ENCODE measurements at places on chromosomes 1 and 21. TPM values are rescaled to one million over a fixed set of nuclear protein-coding genes. Genes with fewer than 3 reads are reported as not detected.
A peak's percentile ranks its signal among the peaks of the same experiment; 100 is the strongest.

The OPRD1 gene
- total RNA-seq, result not detected

The TCP10L gene
- total RNA-seq, result not detected

The UMODL1 gene
- not detected for total RNA-seq

The TMEM240 gene
- total RNA-seq, result 1.4 TPM

The AK5 gene
- 2.2 TPM for total RNA-seq

The LRRC3 gene
- 1.7 TPM for total RNA-seq

The LRRN2 gene
- total RNA-seq, result 6.6 TPM

The TOR1AIP2 gene
- total RNA-seq, result 44.7 TPM

The ARHGEF16 gene
- 0.22 TPM for total RNA-seq

The SH3BGR gene
- total RNA-seq, result 75.7 TPM

DNA sequence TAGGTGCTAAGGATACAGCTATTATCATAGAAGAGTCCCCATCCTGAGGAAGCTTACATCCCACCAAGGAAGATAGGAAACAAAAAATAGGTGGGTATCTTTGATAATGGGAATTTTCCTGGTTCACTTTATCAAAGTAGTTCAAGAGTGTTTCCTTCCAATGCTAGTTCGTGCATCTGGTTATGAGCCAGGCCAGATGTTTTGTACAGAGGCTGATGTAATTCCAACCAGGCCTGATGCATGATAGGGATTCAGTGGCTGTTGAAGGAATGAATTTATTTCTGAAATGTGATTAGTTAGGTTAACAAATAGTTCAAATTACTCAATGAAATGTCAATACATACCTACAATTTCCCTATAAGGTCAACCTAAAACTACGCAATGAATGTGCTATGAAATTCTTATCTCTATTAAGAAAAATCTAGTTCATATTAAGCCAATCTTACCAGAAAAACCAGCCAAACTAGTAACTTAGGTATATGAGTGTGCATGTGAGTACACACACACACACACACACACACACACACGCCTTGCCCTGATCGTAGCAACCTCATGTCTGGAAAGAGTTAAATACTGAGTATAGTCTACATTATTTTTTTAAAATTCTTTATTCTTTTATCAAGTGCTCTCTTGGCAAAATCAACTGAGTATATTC, 9.5 kb upstream of the ZBTB18 start:
- no peak overlapping the region for H3K4me3 ChIP-seq
- no peaks in the 10 kb centered on the region for H3K27me3 ChIP-seq
- no peak overlapping the region for H3K27ac ChIP-seq
- no peaks in the 10 kb centered on the region for H3K4me1 ChIP-seq

- no peaks in the 10 kb centered on the region for H3K27me3 ChIP-seq
- H3K36me3 ChIP-seq, result no peaks in the 10 kb centered on the region
- DNase-seq, result no peak
- no peak overlapping the region for H3K27ac ChIP-seq
These were observed 428.4 kb downstream of the BRINP3 start for GRCh38 chr1:190049314-190049713.

- H3K4me1 ChIP-seq, result no peaks in the 10 kb centered on the region
- no peak overlapping the region for H3K27ac ChIP-seq
- DNase-seq, result no peak
These were observed 1502.5 kb downstream of the KCNT2 start for GRCh38 chr1:195105773-195106172.

DNA sequence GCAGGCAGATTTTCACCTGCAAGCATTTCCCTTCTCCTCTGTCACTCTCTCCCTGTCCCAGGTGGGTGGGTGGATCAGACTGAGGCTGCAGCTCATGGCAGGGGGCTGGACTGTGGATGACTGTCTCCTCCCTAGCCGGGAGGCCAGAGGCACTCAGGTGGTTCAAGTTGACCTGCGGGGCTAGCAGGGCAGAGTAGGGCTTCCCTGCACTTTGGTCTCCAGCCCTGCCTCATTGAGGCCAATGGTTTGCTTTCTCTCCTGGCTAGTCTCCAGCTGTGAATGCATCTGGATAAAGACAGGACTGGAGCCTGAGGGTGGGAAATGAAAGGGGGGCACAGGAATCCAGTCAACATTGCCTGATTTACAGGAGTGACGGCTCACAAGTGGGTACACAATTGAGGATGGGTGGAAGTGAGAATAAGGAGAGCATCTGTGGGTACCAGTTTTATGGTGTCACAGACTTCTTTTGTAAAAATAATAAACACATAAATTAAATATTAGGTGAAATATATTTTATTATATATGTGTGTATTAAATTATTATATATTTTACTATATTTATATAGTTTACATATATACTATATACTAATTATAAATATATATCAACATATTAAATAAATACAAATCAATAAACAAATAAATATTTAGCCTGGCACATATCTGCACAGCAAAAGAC, 25.6 kb downstream of the RUNX1 start:
- H3K27ac ChIP-seq, result no peak overlapping the region
- no peak for DNase-seq
- H3K36me3 ChIP-seq, result no peaks in the 10 kb centered on the region
- no peak overlapping the region for H3K4me3 ChIP-seq
- H3K27me3 ChIP-seq, result no peaks in the 10 kb centered on the region
- H3K4me1 ChIP-seq, result peaks cover 7% of the 10 kb centered on the region

DNA sequence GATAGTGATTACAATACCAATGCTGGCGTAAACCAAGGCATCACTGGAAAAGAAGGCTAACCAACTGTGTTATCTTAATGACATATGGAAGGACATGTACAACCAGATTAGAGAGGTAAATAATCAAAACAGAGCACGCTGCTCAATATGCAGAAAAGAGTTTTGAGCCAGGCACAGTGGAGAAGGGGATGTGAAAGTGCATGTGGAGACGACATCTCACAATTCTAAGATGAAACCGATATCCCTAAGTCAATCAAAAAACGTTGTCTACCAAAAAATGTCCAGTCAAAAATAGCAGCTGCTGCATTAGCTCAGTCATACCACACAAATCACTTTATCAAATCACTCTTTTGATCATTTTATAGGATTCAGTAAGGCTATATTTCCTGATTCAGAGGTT, 116.3 kb upstream of the OLIG2 start:
- no peak overlapping the region for H3K4me3 ChIP-seq
- no peaks in the 10 kb centered on the region for H3K27me3 ChIP-seq
- no peaks in the 10 kb centered on the region for H3K4me1 ChIP-seq
- no peak overlapping the region for H3K27ac ChIP-seq
- no peaks in the 10 kb centered on the region for H3K36me3 ChIP-seq

DNA sequence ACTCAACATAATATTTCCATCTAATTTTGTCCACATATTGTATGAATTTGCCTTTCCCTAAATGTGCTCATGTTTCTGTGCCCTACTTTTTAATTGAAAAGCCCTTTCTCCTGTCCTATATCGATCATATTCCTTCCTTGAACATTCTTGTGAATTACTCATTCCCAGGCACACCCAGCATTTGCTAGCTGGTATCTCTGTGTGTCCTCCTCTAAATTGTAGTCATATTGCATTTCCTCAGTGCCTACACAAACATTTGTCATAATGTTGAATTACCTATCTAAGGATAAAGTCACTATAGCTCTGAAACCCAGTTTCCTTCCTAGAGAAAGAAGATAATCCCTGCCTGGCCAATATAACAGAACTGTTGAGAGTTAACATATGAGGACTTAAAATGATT, 39.6 kb upstream of the TBX15 start:
- H3K27me3 ChIP-seq, result no peaks in the 10 kb centered on the region
- H3K27ac ChIP-seq, result no peak overlapping the region
- H3K4me3 ChIP-seq, result no peak overlapping the region
- H3K36me3 ChIP-seq, result peaks cover 7% of the 10 kb centered on the region

- no peaks in the 10 kb centered on the region for H3K27me3 ChIP-seq
- DNase-seq, result no peak
These were observed 25.4 kb downstream of the PHGDH start for GRCh38 chr1:119737040-119737682.

- peak; percentile 93 for DNase-seq
- peak overlapping the region; percentile 49 for H3K4me3 ChIP-seq
- H3K27ac ChIP-seq, result peak overlapping the region; percentile 98
- peaks cover 35% of the 10 kb centered on the region for H3K4me1 ChIP-seq
These were observed 3.7 kb upstream of the CCN1 start for GRCh38 chr1:85576642-85577418.

GRCh38 chr1:232260045-232260444, 369.9 kb downstream of the SIPA1L2 start:
- no peak overlapping the region for H3K4me3 ChIP-seq
- no peaks in the 10 kb centered on the region for H3K4me1 ChIP-seq
- H3K27ac ChIP-seq, result no peak overlapping the region
- H3K36me3 ChIP-seq, result no peaks in the 10 kb centered on the region
- no peak for DNase-seq

- H3K4me3 ChIP-seq, result no peak overlapping the region
- no peaks in the 10 kb centered on the region for H3K36me3 ChIP-seq
- H3K27me3 ChIP-seq, result no peaks in the 10 kb centered on the region
- DNase-seq, result no peak
- no peak overlapping the region for H3K27ac ChIP-seq
These were observed 44.7 kb downstream of the TNNT2 start for GRCh38 chr1:201332616-201333335.

- H3K36me3 ChIP-seq, result no peaks in the 10 kb centered on the region
- no peaks in the 10 kb centered on the region for H3K27me3 ChIP-seq
- no peak overlapping the region for H3K27ac ChIP-seq
These were observed 269.5 kb upstream of the NCAM2 start for GRCh38 chr21:20728691-20729090.

DNA sequence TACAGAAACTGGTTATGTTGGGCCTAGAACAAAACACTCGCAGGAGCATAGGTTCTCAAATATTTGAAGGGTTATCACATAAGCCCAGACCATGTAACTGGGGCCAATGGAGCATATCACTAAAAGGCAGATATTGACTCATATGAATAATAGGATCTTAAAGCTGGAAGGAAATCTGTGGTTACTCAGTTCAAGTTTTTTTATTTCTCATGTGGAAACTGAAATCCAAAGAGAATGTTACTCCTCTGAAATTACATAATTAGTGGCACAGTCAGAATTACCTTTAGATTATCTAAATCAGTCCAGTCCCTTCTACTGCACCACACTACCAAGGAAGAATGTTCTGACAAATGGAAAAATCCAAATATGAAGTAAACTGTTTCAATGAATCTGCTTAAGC, 12.0 kb downstream of the SLAMF8 start:
- no peak for DNase-seq
- no peaks in the 10 kb centered on the region for H3K27me3 ChIP-seq
- peaks cover 21% of the 10 kb centered on the region for H3K36me3 ChIP-seq
- H3K4me3 ChIP-seq, result no peak overlapping the region
- no peaks in the 10 kb centered on the region for H3K4me1 ChIP-seq

GRCh38 chr21:39022466-39022862, 160.8 kb downstream of the PSMG1 start:
- H3K4me3 ChIP-seq, result no peak overlapping the region
- H3K27ac ChIP-seq, result peak overlapping the region; percentile 74
- no peak for DNase-seq
- H3K4me1 ChIP-seq, result peaks cover 36% of the 10 kb centered on the region
- no peaks in the 10 kb centered on the region for H3K27me3 ChIP-seq
- no peaks in the 10 kb centered on the region for H3K36me3 ChIP-seq

DNA sequence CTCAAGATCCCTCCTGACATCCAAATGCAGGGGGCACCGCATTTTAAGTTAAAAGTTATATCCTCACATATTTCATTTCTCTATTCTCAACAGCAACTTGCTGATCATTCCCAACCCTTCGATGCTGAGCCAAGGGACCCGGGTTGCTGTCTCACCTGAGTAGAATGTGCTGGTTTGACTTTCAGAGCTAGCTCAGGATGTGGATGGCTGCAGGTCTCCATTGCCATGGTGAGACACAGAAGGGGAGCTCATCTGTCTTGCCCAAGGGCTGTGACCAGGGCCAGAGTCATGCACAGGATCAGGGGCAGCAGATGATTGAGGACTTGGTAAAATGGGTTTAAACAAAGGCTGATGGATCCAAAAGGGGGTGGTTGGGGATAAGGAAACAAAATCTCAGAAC, 112.1 kb downstream of the HMGB4 start:
- no peaks in the 10 kb centered on the region for H3K4me1 ChIP-seq
- no peaks in the 10 kb centered on the region for H3K27me3 ChIP-seq
- DNase-seq, result no peak

DNA sequence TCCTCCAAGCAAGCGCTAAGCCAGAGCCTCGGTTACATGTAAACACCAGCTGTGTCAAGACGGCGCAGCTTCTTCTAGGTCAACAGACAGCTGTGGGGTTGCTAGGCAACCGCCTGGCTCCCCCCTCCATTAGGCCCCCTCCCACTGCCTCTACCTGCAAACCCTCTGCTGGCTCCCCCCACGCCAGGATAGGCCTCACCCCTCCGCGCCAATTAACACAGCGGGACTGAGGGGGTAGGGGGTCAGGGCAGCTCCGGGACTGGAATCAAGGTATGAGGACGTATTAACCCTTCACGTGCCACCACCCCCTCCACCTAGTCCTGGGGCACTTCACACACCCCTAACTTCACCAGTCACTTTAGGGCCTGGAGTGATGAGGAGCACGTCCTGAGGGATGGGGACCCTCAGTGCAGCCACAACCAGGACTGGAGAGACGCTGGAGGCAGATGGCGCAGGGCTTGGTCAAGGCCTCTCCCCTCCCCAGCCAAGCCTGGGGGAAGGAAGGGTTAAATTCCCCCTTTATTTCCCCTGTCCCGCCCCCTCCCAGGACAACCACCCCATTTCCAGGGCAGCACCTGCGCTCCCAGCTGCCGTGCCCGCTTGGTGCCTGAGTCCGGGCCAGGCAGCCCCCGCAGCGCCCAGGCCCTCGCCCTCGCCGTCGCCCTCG, 37.4 kb upstream of the WASF2 start:
- H3K4me1 ChIP-seq, result no peaks in the 10 kb centered on the region
- H3K4me3 ChIP-seq, result peak overlapping the region; percentile 27
- no peaks in the 10 kb centered on the region for H3K27me3 ChIP-seq
- DNase-seq, result no peak
- H3K27ac ChIP-seq, result peak overlapping the region; percentile 92

Measured in right atrium auricular region (tissue), 2 donors.